Cardiac fibroblast (primary cell): ENCODE measurements at places on chromosomes 1 and 21.

DNA sequence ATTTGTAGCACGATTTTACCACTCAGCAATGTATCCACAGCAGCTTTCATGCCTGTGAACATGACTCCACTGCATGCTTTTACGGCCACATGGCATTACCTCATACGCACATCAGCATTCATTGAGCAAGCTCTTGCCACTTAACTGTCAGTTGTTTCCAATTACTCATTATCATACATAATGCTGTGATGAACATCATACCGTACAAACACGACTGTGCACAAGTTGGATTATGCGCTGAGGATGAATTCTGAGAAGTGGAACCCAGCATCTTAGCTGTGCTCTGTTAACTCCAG lies 9.6 kb downstream of the UMODL1 start:
- DNase-seq = peak; percentile 72

DNA sequence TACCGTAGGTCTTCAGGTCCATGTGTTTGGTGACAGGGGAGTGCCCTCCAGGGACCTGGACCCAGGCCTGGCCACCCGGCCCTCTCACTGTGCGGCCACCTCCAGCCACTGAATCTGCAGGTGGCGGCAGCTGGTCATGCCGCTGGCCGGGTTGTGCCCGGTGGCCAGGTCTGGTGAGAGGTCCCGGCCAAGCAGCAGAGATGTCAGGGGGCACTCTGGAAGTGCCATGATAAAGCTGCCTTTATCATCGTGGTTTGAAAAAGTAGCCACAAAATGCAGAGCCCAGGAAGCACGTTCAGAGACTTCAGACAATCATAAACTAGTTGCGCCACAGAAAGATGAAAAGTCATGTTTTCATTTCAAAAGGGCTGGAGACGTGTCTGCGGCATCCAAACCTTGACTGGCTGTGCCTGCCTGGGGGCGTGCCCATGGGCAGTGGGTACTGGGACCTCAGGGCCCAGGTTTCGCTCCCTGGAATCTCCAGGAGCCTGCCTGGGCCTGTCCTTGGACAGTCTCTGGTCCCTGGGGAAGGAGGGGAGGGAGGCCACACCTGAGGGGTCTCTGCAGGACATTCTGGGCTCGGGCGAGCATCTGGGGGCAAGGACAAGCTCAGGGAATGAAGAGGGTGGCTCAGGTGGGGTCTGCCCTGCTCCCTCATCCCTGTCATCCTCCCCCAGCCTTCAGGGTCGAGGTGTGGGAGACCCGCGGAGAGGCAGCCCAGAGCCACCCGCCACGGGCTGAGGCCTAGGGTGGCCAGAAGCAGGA lies 44.9 kb downstream of the COL18A1 start:
- no peak for DNase-seq

- DNase-seq = peak; percentile 82
Measured at GRCh38 chr1:8409106-8409505, 91.2 kb downstream of the SLC45A1 start.

- DNase-seq = peak; percentile 51
Measured at GRCh38 chr1:167427848-167428247, 90.5 kb downstream of the CD247 start.

GRCh38 chr1:201496296-201496690 lies 10.6 kb downstream of the CSRP1 start:
- no peak for DNase-seq
